ENCODE measurements at places on chromosomes 2 and 18.

DNA sequence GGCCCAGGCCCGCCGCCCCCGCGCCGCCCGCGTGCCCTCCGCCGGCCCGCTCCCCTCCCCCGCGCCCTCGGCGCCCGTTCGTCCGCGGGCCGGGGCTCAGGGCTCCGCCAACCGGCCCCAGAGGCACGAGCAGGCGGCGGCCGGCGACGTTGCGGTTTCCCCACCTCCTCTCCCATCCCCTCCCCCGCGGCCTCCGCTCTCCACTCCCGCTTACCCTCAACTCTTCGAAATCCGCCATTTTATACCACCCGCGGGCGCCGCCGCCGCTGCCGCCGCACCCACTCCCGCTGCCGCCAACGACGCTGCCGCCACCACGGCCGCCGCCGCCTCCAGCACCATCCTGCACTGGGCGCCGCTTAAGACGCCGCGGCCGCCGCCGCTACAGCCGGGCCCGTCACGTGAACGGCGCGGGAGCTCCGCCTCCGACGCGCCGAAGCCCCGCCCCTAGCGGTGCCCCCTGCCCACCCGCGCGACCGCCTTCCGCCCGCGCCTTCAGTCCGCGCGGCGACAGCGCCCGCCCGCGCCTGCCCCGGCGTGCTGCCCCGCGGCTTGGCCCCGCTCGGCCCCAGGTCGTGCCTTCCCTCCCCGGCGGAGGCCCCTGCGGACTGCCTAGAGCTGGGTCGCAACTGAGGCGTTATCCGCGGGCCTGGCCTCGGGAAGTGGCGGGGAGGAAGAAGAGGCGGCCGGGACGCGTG is at the start of the genes KATNAL2 and PIAS2:
KATNAL2 (plus strand) TSS at position 495 of the 695 bp plus-strand sequence. CDS start 29,271 bp downstream, outside the sequence.
PIAS2 (minus strand) TSS at position 400 of the 695 bp plus-strand sequence; CDS start at position 238, 162 bp downstream.
- peak; percentile 90 for DNase-seq

- no peak for DNase-seq
Observed at GRCh38 chr2:164412831-164413230, 208.5 kb downstream of the GRB14 start.

DNA sequence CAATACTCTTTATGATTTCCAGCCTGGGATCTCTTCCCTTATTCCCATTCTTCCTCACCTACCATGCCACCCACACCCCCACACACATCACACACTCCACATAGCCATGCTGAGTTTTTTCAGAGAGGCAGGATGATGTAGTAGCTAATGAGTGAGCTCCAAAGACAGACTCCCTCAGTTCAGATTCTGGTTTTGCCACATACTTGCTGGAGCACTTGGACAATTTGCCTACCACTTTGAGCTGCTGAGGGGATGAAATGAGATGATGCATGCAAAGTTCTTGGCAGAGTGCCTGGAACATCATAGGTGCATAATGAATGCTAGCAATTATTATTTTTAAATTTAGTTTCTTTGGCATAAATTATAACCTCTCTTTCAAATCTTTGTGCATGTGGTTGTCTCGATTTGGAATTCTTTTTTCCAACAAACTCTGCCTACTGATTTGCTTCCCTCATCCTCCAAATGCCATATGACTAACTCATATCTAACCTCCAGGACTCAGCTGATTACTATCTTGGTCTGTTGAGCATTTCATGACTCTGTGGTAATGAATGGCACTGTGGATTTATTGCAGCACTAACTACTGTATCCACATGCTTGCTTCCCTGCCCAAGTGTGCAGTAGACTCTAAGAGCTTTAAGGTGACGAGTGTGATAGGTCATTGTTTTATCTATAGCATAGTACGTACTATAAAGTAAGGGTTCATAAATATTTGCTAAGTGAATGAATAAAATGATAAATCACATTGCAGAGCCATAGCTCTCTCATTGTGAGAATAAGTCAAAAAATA is 99.1 kb downstream of the TACR1 start:
- DNase-seq: no peak

DNA sequence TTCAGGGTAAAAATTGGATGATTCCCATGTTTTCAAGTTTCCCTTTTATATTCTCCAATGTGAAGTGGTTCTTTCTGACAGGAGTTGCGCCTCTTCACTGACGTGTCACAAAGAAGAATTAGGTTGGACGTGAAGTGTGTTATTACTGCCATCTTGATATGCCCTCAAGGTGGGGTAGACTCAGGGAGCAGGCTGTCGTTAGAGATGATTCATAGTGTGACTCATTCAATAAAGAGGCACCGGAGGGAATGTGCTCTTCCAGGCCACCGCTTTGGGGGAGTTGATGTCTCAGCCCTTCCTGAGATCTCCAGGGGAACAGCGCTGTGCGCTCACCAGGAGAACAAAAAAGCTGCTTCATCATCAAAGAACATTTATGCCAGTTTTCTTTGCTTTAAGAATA is 3.6 kb upstream of the DGKD start:
- DNase-seq: no peak

GRCh38 chr18:25171334-25171733 is 180.6 kb downstream of the ZNF521 start:
- DNase-seq: no peak

DNA sequence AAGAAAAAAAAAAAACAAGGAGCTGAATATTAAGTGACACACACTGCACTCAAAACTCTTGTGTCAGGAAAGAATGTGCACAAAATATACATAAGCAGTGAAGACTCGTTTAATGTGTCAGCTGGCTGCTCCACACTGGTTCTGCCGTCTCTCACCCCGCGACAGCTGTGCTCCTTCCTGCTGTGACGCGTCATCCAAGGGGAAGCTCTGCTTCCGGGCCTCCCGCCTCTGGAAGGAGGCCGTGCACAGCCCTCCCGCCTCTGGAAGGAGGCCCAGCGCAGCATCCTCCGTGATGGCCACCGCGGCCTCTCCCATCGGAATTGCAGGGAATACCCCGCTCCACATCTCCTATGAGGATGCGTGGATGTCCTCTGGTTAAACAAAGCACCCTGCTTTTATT is 151.0 kb downstream of the HDAC4 start:
- DNase-seq: no peak

Data from endodermal cell (in vitro differentiated cells).